Skeletal muscle tissue (tissue), 5 donors: ENCODE measurements at places on chromosomes 3 and 15. TPM values are rescaled to one million over a fixed set of nuclear protein-coding genes. Genes with fewer than 3 reads are reported as not detected.

Gene PAQR9
- under 0.01 TPM for total RNA-seq

Gene LRRK1
- 3.7 TPM for total RNA-seq

Gene TTC21A
- 1.0 TPM for total RNA-seq

Gene SERPINI2
- total RNA-seq: not detected

Gene PXYLP1
- 17.2 TPM for total RNA-seq

Gene LAMB2
- 601 TPM for total RNA-seq

Gene KBTBD8
- 3.1 TPM for total RNA-seq

Gene EXD1
- not detected for total RNA-seq

Gene MAP2K5
- 19.3 TPM for total RNA-seq

Gene SEMA6D
- total RNA-seq: 26.6 TPM

Gene ASB7
- total RNA-seq: 9.4 TPM

Gene ZIC1
- total RNA-seq: 8.4 TPM

Gene SI
- not detected for total RNA-seq

Gene CDCP1
- under 0.01 TPM for total RNA-seq

Gene IGSF10
- total RNA-seq: 18.3 TPM

Gene GXYLT2
- total RNA-seq: 31.8 TPM

Gene CKMT1B
- under 0.01 TPM for total RNA-seq

Gene FANCD2
- total RNA-seq: 11.5 TPM

Gene QRICH1
- total RNA-seq: 92.9 TPM

Gene GOLGA8J
- total RNA-seq: not detected

Gene PLA2G4E
- 0.52 TPM for total RNA-seq

Gene MAGI1
- 23.5 TPM for total RNA-seq

Gene TF
- total RNA-seq: 3.1 TPM

Gene CCDC80
- total RNA-seq: 25.6 TPM

Gene TMEM40
- total RNA-seq: under 0.01 TPM

Gene DHX30
- 39.7 TPM for total RNA-seq

Gene DNAH12
- total RNA-seq: 0.52 TPM

Gene COLQ
- 14.1 TPM for total RNA-seq

Gene TMEM89
- not detected for total RNA-seq

Gene RBMS3
- total RNA-seq: 79.9 TPM

Gene SEMA5B
- 8.4 TPM for total RNA-seq

Gene DNASE1L3
- 1.0 TPM for total RNA-seq

Gene TMEM207
- not detected for total RNA-seq

Gene GNAT1
- not detected for total RNA-seq

Gene ZDHHC19
- not detected for total RNA-seq

Gene SMCO1
- 3.7 TPM for total RNA-seq

Gene B4GALT4
- total RNA-seq: 7.8 TPM

Gene KLHL6
- total RNA-seq: 1.0 TPM
